ENCODE measurements at places on chromosomes 2 and 18. TPM values are rescaled to one million over a fixed set of nuclear protein-coding genes. Genes with fewer than 3 reads are reported as not detected.

DNA sequence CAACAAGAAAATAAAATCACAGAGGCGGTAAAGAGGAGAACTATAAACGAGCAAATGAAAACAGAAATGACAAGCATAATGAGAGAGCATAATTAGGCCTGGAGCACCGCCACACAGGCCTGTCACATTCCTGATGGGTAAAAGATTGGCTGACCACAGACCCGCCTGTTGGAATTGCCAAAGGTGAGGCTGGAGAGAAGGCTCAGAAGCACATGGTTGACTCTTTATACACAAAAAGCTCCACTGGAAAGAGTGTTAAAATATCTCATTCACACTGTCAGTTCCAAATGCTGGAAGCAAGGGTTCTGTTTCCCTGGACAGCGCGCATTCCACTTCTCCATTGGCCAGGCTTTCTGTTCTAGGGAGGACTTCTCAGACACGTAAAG is 5.9 kb upstream of the LGALSL start:
- no peak for DNase-seq

SPDYA gene
- 0.46 TPM for total RNA-seq

TYMS gene
- 2.7 TPM for total RNA-seq

- DNase-seq: no peak
These were observed 106.3 kb downstream of the EPHA4 start for GRCh38 chr2:221465776-221466175.

DNA sequence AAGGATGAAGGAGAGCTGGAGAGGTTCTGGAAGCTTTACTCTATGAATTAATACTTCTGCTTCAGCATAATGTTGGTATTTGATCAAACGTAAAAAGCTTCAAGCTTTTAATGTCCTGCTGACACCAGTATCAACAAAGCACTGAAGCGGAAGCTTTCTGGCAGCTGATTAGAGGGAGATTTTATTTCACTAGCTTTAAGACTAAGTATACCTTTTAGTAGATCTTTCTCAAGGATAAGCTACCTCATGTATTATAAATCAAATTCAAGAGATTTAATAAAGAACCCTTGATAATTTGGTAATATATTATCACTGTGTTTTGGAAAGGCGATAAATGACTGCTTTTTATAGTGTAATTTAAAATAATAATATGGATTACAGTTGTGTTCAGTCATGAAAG is 128.0 kb upstream of the CD302 start:
- no peak for DNase-seq

DNA sequence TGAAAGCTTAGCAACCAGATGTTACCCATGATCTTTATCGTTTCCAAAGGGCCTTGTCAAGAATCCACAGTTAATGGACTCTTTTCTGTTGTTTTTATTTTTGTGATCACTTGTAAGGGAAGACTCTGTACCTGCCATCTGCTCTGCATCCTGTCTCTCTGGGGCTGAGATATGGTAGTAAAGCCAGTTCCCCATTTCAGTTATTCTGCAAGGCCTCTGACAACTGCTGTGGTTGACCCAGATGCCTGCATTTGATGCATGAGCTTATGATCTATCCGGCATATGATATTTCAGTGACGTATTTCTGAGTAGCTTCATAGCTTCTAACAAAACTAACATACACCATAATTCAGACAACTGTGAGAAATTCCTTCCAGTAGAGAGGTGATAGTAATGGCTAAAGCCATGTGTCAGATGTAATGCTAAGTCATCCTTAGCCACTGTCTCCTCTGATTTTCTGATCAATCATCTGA is 105.1 kb downstream of the TPO start:
- DNase-seq: no peak

GRCh38 chr2:236731767-236732580 is 162.3 kb downstream of the ACKR3 start:
- DNase-seq: no peak

DNA sequence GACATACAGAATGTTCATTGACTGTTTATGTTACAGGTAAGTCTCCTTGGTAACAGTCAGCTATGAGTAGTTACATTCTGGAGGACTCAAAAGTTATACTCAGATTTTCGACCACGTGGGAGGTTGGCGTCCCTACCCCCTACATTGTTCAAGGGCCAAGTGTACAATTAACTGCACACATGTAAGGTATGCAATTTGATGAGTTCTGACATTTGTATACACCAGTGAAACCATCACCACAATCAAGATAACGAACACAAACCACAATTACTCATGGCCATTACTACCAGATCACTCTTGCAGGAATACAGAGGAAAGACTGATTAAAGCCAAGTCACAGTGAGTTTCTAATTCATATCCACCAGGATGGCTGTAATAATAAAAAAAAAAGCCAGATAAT is 39.6 kb upstream of the LDLRAD4 start:
- DNase-seq: no peak

DNA sequence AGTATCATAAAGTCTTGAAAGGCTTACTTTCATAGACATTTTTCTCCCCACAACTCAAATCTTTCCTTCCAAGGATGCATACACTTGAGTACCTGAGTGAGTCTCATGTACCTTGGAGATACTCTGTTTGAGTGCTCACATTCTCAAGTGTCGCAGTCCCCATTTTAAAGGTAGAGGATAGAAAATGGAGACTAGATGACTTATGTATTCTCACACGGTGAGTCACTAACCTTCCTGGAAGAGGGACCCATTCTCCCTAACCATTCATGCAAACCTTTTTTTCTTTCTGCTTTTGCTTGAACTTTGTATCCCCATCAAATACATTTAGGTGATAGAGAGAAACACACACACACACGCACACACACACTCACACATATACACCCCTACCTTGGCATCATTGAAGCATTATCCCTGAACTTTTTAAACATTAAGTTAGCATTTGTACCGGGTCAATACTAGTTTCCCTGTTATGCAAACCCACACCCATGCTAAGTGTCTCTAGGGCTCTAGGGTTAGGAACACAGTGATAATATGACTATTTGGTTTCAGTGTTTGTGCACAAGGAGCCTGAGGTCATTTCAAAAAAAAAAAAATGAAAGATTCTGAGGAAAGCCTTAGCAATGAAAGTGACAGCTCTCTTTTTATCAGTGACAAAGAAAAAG is 236.2 kb downstream of the IKZF2 start:
- no peak for DNase-seq

- DNase-seq: no peak
These were observed 156.6 kb upstream of the ACVR2A start for GRCh38 chr2:147688242-147688641.

ALS2 gene
- total RNA-seq: 12.9 TPM

- DNase-seq: no peak
These were observed 481.4 kb downstream of the CMPK2 start for GRCh38 chr2:6384341-6384740.

- no peak for DNase-seq
These were observed 101.0 kb downstream of the SLC25A12 start for GRCh38 chr2:171792886-171793580.

GRCh38 chr2:17083902-17084301 is 418.3 kb upstream of the CYRIA start:
- DNase-seq: no peak

DNA sequence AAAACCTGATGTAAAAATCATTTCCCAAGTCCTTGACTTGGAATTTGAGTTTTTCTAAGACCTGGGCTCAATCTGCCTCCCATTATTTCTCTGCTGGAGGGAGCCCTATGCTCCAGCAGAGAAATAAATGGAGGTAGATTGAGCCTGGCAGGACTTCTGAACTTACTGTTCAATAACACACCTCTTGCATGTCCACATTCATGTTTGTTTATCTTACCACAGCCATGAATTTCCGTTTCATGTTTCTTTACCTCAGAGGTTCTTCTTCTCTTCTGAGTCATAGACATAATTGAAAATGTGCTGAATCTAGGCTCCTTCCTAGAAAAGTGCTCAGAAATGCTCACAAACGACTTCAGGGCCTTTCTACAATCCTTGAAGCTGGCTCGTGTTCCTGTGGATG is 170.8 kb downstream of the PMAIP1 start:
- no peak for DNase-seq

- DNase-seq: no peak
These were observed 64.6 kb downstream of the COLEC12 start for GRCh38 chr18:435940-436339.

GRCh38 chr2:240512666-240513535 is 44.9 kb downstream of the ANKMY1 start:
- DNase-seq: no peak

GRCh38 chr2:186328838-186329237 is 157.2 kb upstream of the ZC3H15 start:
- no peak for DNase-seq

NYAP2 gene
- 0.03 TPM for total RNA-seq

GRCh38 chr2:10584242-10584753 is 105.5 kb downstream of the NOL10 start:
- no peak for DNase-seq

DNA sequence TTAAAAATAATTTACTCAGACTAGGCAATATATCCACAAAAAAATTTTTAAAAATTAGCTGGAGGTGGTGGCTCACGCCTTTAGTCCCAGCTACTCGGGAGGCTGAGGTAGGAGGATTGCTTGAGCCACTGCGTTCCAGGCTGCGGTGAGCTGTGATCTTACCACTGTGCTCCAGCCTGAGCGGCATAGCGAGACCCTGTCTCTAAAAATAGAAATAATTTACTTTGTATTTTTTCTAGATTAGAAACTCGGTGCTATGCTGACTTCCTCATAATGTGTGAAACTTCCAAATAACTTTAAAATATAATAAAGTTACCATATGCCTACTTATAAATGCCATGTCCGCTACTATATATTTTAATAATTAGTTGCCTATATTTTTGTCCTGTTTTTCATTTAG is 6.7 kb downstream of the PPIG start:
- DNase-seq: no peak

- no peak for DNase-seq
These were observed 122.6 kb downstream of the CABLES1 start for GRCh38 chr18:23257686-23258565.

- no peak for DNase-seq
These were observed 29.6 kb downstream of the EDAR start for GRCh38 chr2:108959401-108959800.

SULT1C2 gene
- 6.4 TPM for total RNA-seq

MBOAT2 gene
- total RNA-seq: 1.2 TPM

DNA sequence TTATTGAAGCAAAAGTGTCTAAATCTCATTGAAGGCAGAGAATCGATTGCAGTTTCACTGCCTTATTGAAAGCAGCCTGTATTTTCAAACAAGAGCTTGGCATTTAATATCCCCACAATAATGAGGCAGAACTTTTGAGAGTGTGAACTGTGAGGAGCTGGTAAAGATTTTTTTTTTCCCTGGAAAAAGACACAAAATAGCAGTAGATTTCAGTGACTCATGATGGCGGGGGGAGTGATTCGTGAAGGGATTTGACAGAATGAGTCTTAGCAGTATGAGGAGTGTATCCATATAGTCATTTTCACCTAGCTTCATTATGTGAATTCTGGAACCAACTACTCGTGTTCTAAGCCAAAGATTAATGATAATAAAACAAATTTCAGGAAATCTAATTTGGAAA is 242.9 kb downstream of the ARL6IP6 start:
- no peak for DNase-seq

- no peak for DNase-seq
These were observed 129.5 kb downstream of the FAM124B start for GRCh38 chr2:224272237-224272910.

DNA sequence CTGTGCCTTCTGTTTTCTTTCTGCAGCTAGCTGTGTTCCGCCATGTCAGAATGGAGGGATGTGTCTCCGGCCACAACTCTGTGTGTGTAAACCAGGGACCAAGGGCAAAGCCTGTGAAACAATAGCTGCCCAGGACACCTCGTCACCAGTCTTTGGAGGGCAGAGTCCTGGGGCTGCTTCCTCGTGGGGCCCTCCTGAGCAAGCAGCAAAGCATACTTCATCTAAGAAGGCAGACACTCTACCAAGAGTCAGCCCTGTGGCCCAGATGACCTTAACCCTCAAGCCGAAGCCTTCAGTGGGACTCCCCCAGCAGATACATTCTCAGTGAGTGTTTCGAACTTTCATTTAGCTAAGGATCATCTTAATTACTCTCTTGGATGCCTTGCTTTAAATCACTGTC is 74.1 kb downstream of the LTBP1 start:
- no peak for DNase-seq

SLC30A3 gene
- total RNA-seq: not detected

SALL3 gene
- total RNA-seq: not detected

DNA sequence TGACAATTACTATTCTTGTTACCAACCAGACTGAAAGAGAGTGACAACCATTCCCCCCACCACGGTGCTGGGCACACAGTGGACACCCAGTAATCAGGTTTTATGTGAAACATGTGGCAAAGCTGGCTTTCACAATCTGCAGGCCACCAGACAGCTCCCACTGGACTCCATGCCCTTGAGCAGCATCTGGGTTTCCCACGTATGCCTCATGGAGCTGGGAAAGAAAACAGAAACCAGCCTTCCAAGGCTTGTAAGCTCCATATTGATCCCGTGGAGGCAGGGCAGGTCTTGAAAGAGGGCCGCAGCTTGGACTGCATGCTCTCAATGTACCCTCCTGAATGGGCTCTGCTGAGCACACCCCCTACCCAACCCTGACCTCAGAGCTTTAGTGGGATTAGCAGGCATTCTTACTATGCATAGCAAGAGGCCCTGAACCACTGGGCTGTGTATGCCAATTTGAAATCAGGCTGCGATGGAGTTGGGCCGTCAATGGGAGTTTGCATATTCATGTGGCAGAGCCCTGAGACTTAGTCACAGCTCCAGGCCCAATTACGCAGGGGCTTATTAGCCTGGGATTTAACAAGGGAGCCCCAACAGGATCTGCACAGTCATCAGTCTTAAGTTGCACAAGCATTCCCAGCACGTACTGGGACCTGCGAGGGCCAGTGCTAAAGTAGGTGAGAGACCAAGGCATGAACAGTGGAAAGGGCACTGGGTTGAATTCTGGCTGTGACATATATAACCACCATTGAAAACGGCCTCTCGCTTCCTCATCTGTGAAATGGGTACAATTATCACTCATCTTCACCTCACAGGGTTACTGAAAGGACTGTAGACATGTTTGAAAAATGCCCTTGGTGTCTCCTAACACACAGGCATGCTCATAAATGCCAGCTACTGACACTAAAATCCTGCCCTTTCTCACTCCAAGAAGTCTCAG is 10.5 kb downstream of the C1QL2 start:
- no peak for DNase-seq

LDLRAD4 gene
- 8.7 TPM for total RNA-seq

ABCG8 gene
- total RNA-seq: 0.06 TPM

CFC1 gene
- total RNA-seq: 13.3 TPM

DNA sequence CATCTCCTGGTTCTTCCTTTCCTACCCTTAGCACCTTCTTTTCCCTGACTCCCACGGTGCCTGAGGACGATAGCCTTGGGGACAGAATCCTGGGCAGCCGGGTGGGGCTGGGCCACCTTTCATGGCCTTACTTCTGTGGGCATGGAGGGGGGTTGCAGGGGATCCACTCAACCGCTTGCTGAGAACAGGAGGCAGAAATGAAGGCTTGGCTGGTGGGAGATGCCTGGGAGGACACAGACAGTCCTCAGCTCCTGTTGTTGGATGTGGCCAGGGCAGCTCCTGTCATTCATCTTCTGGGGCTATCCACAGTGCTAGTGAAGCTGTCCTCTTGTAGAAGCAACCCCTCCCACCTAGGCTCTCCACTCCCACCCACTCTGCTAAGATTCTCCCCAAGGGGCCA is 95.5 kb upstream of the CELF4 start:
- DNase-seq: no peak

Measured in pancreas (tissue), 10 donors.